ENCODE measurements at places on chromosomes 12 and 14.
A peak's percentile ranks its signal among the peaks of the same experiment; 100 is the strongest.

DNA sequence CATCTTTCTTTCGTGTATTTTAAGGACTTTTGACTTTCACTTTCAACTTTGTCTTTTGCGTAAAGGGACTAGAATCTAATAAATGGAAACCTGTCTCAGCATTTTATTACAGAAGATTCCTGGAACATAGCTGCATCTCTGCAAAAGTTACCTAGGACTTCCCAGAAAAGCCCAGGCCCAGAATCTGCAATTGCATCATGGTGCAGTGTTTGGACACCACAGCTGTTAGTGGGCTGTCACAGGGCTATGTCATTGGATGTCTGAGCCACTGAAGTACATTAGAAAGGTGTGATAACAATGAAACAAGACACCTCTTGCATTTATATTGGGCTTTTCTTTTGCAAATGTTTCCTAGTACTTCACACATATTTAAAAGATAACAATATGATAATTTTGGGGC, 199.9 kb upstream of the IGF1 start:
- no peak for DNase-seq

- no peak for DNase-seq
These were observed 646 bp downstream of the FBLN5 start for GRCh38 chr14:91946622-91947474.

GRCh38 chr14:61257469-61258057, 23.6 kb downstream of the TMEM30B start:
- no peak for DNase-seq

DNA sequence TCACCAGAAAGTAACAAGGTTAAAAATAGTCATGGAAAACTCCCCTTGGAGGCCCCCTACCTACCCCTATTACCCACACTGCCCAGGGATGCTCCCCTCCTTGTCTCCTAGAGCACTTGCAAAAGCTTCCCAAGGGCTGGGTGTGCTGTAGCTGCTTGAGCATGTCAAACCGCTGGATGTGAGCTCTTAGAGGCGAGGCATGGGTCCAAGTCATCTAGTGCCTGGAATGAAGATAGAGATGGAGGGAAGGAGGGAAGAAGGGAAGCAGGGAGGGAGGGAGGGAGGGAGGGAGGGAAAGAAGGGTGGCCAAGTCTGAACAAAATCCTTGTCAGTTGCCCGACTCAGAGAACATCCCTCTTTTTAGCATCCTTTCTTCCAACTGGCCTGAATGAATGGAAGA, 43.1 kb downstream of the LTBP2 start:
- no peak for DNase-seq

GRCh38 chr14:85217412-85217811, 312.5 kb upstream of the FLRT2 start:
- peak; percentile 35 for DNase-seq

- no peak for DNase-seq
These were observed 5.0 kb upstream of the NPAS3 start for GRCh38 chr14:32933629-32934072.

DNA sequence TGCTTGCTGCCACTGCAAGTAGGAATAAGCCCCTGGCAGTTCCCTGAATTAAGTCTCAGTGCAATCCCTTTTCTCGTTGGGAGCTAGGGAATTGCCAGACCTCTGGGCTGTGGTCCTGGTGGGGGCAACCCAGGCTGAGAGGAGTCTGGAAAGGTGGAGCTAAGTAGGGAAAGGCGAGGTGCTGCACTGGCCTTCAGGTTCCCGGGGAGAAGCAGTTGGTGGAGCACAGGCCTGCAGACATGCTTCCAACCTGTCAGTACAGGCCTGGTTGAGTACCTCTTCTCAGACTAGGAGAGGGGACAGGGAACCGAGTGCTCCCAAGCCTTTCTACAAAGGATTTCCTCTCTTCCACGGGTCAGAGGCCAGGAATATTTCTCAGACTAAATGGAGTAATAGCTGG, 1.5 kb downstream of the NRIP2 start:
- DNase-seq = no peak

- peak; percentile 25 for DNase-seq
These were observed 29.2 kb downstream of the ATF7 start for GRCh38 chr12:53596920-53597363.

All from fibroblast of skin of left quadriceps (primary cell).